Pons (tissue), 1 donor: ENCODE measurements at places on chromosomes 4 and X.

DNA sequence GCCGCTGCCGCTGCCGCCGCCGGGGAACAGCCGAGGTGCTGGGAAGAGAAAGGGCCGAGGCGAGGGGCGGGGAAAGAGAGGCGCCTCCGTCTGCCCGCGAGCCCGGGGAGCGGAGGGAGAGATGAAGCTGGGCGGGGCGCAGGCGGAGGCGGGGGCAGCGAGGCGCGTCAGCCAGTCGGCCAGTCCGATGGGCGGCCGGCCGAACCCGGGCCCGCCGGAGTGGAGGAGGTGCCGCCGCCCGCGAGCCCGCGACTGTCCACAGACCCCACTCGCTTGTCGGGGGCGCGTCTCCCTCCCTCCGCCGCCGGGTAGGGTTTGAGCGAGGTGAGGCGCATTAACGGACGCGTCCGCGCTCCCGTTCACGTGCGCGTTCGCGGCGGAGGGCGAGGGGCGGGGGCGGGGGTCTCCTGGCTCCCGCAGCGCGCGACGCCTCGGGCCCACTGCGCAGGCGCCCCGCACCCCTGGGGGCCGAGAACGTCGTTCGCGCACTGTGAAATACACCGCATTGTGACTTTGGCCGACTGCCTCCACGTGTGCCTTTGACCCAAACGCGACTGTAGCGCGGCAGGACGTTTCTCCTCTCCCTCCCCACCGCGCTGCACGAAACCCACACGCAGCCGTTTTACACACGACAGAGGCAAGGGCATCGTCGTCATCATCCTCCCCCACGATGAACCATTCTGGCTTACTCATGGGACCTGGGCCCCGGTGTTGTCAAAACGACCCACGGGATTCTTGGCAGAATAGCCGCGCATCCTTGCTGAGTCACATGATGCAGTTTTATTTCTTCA is at the start of gene NUDT11:
Gene NUDT11, minus strand, starts transcription at position 92 of the 791 bp plus-strand sequence. CDS start 148 bp downstream, outside the sequence.
- no peak for DNase-seq

DNA sequence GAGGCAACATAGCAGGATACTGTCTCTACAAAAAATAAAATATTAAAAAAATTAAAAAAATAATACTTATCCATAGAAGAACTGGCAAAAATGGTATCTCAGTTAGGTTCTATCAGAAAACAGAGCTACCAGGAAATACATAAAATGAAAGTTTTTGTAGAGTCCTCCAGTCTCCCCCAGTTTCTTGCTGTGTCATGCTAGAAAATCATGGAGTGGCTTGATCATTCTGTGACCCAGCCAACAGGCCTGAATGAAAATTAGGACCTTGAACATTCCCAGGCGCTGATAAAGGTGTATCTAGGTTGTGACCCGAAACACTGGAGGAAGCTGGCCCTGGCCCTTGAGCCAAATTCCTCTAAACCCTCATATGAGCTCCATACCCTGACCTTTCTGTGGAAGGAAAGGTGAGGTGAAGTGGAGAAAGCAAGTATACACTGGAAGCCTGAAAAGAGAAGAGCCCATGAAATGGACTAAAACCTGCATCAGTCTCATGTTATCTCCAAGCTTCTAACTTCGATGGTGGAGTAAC is 652 bp downstream of the SMIM9 start:
- DNase-seq: no peak

- no peak for DNase-seq
These were observed 154.3 kb downstream of the TSPAN5 start for GRCh38 chr4:98504091-98504490.

GRCh38 chr4:81272671-81273070 is 57.6 kb upstream of the PRKG2 start:
- no peak for DNase-seq

DNA sequence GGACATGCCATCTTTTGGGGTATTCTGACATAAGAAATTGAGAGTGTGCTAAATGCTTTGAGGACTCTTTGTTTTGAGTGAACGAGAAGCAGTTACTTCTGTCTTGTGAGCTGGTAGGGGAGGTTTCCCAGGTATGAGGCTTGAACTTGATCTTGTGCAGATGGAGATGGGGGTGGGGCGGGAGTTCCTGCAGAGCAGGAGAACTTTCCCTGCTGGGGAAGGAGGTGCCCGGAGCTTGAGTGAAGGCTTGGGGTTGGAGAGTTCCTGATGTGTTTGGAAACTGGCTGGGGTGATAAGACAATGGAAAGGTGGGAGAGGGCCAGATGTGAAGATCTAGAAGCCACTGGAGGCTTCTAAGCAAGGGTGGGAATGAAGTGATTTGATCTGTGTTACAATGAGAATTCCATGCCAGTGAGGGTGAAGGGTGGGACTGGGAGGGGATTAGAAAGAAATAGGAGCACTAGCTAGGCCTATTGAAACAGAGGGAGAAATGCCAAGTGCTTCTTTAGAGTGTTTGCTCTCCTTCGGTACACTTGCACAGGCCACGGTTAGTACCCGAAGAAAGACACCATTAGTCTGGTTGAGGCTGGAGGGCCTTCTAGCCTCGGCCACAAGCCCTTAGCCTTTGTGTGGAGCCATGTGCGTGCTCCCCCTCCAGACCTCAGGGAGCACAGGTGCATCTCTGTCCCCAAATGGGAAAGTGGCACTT is 103.5 kb upstream of the STOX2 start:
- DNase-seq: no peak

GRCh38 chr4:82428526-82428968 is 1.7 kb downstream of the HNRNPDL start:
- DNase-seq: no peak

DNA sequence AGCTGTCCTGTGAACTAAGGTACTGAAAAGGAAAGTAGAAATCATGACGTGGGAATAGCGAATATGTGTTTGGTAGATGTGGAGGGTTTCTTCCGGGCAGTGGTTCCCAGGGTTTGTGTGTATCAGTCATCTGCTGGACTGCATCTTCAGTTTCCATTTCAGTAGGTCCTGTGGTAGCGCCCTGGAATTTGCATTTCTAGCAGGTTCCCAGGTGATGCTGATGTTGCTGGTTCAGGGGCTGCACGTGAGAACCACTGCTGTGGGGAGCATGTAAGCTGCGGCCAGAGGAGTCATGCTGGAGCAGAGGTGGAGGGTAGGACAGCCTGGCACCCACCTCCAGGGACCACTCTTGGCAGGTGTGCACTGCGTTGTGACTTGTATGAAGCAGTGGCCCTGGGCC is 47.1 kb downstream of the ARHGAP10 start:
- DNase-seq: no peak

DNA sequence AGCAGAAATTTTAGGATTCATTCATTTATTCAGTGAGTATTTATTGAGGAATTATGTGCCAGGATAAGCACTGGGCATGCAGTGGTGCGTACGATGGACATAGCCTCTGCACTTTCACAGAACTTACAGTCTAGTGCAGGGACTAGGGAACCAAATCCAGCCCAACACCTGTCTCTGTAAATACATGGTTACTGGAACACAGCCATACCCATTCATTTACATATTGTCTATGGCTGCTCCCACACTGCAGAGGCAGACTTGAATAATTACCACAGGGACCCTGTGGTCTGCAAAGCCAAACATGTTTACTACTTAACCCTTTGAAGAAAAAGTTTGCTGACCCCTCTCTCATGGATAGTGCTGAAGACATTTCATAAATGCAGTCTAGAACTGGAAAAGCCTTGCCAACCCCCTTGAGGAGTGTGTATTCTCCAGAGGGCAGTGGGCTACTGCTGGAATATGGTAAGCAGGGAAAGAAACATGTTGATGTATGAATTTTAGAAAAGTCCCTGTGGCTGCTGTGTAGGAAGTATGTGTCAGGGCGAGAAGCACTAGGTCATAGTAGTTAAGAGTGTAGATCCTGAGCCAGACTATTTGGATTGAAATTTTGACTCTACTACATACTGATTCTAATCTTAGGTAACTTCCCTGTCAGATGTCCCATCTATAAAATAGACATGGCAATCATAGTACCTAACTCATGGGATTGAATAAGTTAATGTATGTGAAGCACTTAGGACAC is 75.5 kb downstream of the GALNT7 start:
- DNase-seq: no peak

DNA sequence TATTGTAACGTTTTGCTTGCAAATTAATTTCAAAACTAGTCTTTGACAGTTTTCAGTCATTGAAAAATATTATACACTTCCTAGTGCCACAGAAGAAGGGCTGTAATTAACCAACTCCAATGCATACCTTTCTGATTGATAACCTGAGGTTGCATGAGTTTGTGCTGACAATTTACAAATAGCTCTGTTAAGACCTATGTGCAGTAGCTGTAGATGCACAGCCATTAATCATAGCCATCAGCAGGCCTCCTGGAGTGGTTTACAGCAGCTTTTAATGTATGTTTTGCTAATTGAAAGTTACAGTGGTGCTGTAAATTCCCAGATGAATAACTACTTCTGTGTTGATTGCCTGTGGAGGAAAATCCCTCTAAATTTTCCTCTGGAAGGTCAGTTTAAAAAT is 758.1 kb downstream of the SH3BGRL start:
- no peak for DNase-seq

- DNase-seq: no peak
These were observed 78.3 kb upstream of the DUSP21 start for GRCh38 chrX:44765556-44765955.

DNA sequence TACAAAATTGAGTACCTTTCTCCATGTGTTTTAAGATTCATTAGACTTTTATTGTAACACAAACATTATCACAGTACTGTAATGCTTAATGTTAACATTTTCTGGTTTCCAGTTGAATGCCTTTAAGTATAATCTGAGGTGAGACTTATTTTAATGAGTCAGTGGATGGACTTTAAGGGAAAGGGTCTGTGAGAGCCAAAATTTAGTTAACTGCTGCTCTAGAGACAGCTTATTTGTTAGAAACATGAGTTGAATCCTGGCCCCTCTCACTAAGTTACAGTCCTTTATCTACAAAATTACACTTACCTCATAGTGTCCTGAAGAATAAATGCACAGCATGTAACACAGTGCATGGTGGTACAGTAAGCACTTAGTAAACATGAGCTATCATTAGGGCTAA is 66.0 kb downstream of the PGRMC2 start:
- no peak for DNase-seq

DNA sequence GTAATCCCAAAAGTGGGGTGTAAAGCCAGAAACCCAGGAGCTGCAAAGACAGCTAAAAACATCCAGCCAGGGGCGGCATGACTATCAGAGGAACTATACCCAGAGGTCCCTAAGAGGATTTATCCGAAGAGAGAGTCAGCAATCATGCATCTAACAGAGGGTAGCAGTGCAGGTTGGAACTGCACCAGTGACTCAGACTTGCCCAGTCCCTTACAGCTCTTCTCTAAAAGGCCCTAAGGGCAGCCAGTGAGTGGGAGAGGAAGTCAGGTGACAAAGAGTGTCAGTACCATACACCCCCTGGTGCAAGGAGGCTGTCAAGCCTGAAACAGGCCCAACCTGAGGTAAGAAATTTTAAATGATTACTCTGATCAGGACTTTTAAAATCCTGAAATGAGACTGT is 88.1 kb downstream of the CAMK2D start:
- DNase-seq: no peak

- DNase-seq: peak; percentile 2
These were observed 134.8 kb downstream of the NAP1L3 start for GRCh38 chrX:93538575-93538974.

- DNase-seq: peak; percentile 56
These were observed 97.3 kb upstream of the DDX3X start for GRCh38 chrX:41236629-41237028.

DNA sequence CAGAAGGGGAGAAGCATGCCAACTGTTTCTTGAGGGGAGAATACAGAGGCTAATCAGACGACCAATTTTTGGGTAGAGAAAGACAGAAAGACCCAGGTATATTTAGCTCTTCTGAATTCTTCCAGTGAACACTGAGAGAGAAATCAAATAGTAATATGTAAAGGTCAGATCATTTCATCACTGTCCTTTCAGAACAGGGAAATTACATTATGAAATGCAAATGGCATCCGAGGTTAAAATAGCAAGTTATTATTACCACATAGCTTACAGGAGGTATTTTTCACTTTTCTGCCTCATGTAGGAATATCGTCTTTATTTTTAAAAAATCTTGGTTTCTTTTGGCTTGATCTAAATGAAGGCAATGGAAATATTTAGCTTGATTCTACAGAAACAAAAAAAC is 18.0 kb downstream of the GABRB1 start:
- no peak for DNase-seq

DNA sequence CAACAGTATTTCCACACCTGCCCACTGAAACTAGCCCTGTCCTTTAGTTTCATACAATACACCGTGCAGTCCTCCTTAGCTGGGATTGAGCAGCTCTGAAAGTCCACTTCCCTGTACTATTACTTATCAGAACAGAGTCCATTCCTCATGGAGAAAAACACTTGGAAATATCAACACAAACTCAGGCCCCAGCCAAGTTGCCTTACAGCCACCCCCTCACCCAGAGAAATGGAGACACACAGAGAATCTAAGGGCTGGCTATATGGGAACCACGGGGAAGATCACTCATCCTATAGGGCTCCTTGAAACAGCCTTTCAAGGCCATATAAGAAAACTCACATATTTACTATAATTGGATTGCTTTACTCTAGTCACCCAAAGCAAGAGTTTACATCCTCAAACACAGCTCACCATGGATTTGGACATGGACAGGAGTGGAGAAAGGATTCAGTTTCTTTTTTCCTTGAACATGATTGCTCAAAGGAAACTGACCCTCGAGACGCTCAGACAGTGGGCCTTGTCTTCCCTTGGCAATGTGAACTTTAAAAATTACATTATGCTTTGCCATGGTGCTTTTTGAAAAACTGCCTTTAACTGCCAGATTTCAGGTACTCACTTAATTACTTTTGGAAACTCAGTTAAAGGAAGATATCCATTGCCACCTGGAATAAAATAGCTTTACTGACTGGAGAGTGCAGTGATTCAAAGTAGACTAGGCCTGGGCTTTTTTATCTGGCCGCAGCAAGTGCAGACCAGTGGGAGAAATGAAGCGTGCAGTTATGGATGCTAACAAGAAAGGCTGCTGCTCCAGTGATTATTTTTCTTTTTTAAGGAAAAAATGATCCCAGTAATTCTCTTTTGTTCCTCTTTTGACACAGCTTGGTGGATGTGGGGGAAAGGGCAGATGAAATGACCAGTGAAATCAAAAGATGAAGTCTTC is 1.6 kb downstream of the SCARB2 start:
- peak; percentile 45 for DNase-seq

- no peak for DNase-seq
These were observed 4.8 kb upstream of the PRSS12 start for GRCh38 chr4:118357601-118358000.

DNA sequence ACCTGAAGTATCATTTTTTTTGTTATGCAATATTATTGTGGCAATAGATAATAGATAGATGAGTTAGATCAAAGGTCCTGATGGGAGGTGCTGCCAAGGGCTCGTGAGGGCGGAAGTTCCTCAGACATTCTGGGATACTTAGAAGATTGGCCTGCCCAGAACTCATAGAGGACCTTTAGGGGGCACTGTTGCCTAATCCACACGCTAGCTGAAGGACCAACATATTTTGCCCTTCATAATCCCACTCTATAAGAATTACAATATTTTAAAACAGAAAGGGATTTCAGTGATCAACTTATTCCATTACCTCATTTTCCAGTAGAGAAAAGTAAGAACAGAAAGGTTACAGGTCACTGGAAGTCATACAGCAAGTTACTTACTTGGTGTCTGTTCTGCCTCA is 22.9 kb upstream of the COX7B2 start:
- DNase-seq: peak; percentile 69
